ENCODE measurements at places on chromosomes 3 and 15. TPM values are rescaled to one million over a fixed set of nuclear protein-coding genes. Genes with fewer than 3 reads are reported as not detected.

Gene CCDC9B
- total RNA-seq, result 42.2 TPM

Gene AMIGO3
- total RNA-seq, result 0.69 TPM

Gene DNAH12
- under 0.01 TPM for total RNA-seq

Gene MUSTN1
- not detected for total RNA-seq

Gene CCR4
- total RNA-seq, result not detected

Gene LRRC2
- 2.0 TPM for total RNA-seq

All from melanocyte of skin (primary cell).